ENCODE measurements at places on chromosomes 3 and 15. TPM values are rescaled to one million over a fixed set of nuclear protein-coding genes. Genes with fewer than 3 reads are reported as not detected.

- H3K4me1 ChIP-seq, result peaks cover 64% of the 10 kb centered on the region
- H3K36me3 ChIP-seq, result peaks cover 13% of the 10 kb centered on the region
- DNase-seq, result no peak
- peak overlapping the region; percentile 77 for H3K27ac ChIP-seq
- H3K27me3 ChIP-seq, result no peaks in the 10 kb centered on the region
These were observed 79.3 kb downstream of the ATP10A start for GRCh38 chr15:25783607-25784540.

DNA sequence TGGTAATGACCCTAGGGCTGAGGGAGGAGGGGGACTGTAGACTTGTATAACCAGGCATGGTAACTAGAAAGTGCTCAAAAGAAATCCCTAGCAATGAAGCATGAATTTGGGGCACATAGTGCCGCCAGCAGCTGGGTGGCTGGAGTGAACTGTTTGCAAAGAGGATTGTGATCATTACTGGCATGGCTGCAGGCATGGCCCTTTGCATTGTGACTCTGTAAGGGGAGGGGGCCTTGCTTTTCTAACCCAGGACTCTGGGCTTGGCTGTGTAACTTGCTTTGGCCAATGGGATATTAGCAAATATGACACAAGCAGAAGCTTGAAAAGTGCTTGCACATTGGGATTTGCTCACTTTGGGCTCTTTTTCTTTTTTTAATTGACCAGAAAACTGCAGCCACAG, 112.5 kb upstream of the RAD18 start:
- DNase-seq, result no peak
- no peaks in the 10 kb centered on the region for H3K4me1 ChIP-seq
- H3K4me3 ChIP-seq, result no peak overlapping the region
- no peak overlapping the region for H3K27ac ChIP-seq
- no peaks in the 10 kb centered on the region for H3K27me3 ChIP-seq

DNA sequence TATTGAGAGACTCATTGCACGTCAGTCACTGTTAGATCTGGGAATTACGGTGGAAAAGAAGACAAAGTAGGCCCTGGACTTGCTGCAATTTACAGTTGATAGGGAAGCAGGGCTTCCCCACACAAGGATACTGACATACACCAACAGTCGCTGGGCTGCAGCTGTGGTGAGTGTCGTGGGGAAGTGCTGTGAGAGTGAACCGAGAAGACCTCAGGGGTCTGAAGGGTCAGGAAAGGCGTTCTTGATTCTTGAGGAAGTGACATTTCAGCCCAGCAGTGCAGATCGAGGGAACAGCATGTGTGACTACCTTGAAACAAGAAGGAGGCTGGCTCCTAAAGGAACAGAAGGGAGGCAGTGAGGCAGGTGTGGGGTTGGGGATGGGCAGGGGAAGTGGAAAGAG, 22.5 kb downstream of the MYZAP start:
- peaks cover 59% of the 10 kb centered on the region for H3K4me1 ChIP-seq
- peak overlapping the region; percentile 30 for H3K27ac ChIP-seq
- H3K4me3 ChIP-seq, result no peak overlapping the region
- no peak for DNase-seq

The PP2D1 gene
- total RNA-seq, result not detected
